NCI-H524 (cell line): ENCODE measurements at places on chromosomes 4 and X.

GRCh38 chr4:41550308-41550707 lies 12.4 kb downstream of the LIMCH1 start:
- no peak for DNase-seq

DNA sequence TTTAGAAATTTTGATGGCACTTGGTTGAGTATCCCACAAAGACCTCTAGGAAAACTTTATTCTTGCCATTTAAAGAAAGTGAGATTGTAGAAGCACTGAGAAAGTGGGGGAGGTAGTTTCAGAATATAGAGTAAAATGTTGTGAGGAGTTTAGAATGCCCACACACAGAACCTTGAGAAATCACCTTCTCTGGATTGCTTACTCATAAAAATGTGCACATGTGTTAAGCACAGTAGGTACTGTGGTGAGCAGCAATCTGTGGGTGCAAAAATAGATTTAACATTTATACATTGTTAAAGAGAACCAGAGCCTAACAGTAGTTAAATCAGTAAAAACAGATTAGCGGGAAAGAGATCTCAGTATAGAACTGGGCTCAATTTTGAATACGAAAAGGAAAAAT lies 201.2 kb upstream of the NWD2 start:
- no peak for DNase-seq

- no peak for DNase-seq
Observed at GRCh38 chr4:115275615-115276014, 162.2 kb upstream of the NDST4 start.

GRCh38 chr4:87053802-87054767 lies 119.3 kb downstream of the AFF1 start:
- peak; percentile 62 for DNase-seq

GRCh38 chrX:11899091-11899490 lies 141.1 kb downstream of the MSL3 start:
- DNase-seq: no peak

GRCh38 chrX:68695206-68695845 lies 47.9 kb downstream of the STARD8 start:
- DNase-seq: no peak

DNA sequence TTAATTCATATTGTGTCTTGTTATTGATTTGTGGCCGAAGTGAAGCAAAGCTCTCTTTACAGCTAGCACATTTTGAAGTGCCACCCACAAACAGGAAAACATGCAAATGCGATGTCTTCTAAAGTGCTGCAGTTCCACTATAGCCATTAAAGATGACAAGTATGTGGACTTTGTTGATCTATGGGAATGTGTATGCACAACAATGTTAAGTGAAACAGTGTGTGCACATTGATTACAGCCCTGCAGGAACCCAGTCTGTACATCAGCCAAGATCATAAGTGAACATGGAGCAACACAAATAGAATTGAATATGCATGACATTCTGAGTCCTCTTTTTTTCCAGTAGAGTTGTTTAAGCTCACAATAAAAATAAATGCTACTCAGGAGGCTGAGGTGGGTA lies 43.0 kb downstream of the TFDP3 start:
- no peak for DNase-seq

- no peak for DNase-seq
Observed at GRCh38 chrX:39888730-39889129, 209.0 kb downstream of the BCOR start.

- peak; percentile 10 for DNase-seq
Observed at GRCh38 chr4:147550626-147551246, 66.5 kb upstream of the TMEM184C start.

- DNase-seq: no peak
Observed at GRCh38 chrX:133151336-133151735, 54.4 kb upstream of the USP26 start.

DNA sequence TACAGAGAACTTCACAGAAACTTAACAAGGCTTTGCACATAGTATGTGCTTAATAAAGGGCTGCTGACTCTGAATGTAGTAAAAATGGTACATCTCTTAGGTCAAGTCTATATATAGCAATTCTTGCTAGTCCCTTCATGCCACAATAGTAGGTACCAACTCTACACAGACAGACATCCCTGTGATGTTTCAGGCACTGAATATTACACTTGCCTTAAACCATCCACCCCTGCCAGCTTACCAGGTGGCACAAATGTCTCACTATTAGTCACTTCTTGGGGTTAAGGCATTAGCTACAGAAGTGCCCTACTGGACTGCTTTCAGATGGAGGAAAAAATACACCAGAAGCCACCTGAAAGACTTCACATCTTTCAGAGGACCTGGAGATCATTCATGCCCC lies 86.3 kb upstream of the CITED1 start:
- DNase-seq: no peak

- peak; percentile 17 for DNase-seq
Observed at GRCh38 chr4:143384381-143384994, 47.8 kb downstream of the GAB1 start.

DNA sequence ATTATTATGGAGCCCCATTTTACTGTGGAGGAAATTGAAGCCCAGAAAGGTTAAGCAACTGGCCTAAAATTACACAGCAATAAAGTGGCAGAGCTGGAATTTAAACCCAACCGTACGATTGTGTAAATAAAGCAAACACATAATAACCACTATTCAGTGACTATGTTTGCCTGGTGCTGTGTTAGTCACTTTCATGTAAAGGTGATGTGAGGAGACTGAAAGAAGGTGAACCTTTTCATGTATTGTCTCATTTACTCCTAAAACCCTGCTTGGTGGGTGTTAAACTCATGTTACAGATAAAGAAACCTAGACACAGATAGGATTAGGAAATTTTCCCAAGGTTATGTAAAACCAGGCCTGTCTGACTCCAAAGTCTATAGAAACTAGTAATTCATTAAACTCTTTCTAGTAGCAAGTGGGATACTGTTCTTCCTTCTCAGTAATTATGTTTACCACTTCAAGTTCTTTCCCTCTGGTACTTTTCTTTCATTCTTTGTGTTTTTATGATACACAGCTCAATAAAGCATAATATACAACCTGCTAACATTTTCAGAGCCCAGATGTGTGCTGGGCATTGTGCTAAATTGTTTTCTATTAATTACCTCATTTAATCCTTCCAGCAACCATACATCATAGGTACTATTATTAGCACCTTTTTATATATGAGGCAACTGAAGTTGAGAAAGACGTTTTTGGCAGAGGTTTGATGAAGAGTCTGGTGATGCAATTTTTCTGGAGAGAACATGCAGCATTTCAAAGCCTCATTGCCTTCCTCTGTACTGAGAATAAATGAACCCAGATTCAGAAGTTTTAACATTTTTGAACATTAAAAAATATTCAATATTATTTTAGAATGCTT lies 202.7 kb downstream of the SPRY1 start:
- DNase-seq: no peak

DNA sequence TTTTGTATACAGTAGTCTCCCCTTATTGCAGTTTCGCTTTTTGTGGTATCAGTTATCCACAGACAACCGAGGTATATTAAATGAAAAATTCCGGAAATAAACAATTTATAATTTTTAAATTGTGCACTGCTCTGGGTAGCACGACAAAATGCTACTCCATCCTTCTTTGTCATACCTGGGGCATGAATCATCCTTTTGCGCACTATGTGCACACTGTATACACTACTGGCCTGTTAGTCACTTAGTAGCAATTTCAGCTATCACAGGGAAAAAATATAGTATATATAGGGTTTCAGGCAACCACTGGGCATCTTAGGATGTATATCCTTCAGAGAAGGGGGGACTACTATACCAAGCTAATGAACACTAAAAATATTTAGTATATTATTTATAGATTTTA lies 198.8 kb upstream of the FAT4 start:
- DNase-seq: no peak

- no peak for DNase-seq
Observed at GRCh38 chrX:148416931-148417330, 83.5 kb upstream of the AFF2 start.

DNA sequence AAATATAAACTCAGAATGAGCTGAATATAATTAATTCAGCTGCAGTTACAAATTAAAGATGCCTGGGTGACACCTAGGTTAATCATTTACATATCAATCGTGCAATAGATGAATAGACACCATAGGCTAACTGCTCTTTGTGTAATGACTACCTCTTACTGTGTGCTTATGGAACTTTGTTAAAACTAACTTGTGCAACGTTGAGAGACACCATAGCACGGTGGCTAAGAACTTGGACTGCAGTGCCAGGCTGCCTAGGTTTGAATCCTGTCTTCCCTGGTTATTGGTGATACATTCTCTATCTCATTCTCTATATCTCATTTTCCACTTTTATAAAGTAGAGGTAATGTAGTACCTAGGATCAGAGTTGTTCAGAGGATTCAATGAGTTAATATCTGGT lies 46.9 kb downstream of the SMAD1 start:
- no peak for DNase-seq

GRCh38 chr4:155582971-155583437 lies 83.6 kb upstream of the GUCY1A1 start:
- no peak for DNase-seq

DNA sequence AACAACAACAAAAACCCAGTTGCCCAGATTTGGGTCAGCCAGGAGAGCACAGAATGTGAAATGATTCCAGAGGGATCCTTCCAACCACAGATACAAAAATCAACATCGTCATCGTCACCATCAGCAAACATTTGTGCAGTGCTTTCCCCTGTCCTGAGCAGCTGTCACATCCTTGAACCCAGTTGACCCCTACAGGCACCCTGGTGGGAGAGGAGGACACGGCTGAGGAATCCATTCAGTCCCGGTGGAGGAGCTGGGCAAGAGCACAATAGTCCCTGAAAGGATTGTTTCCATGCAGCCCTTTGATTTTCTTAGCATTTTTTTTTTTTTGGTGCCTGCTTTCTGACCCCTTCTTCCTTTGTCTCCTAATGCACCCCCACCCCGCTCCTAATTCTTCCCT lies 37.1 kb upstream of the STX18 start:
- no peak for DNase-seq

DNA sequence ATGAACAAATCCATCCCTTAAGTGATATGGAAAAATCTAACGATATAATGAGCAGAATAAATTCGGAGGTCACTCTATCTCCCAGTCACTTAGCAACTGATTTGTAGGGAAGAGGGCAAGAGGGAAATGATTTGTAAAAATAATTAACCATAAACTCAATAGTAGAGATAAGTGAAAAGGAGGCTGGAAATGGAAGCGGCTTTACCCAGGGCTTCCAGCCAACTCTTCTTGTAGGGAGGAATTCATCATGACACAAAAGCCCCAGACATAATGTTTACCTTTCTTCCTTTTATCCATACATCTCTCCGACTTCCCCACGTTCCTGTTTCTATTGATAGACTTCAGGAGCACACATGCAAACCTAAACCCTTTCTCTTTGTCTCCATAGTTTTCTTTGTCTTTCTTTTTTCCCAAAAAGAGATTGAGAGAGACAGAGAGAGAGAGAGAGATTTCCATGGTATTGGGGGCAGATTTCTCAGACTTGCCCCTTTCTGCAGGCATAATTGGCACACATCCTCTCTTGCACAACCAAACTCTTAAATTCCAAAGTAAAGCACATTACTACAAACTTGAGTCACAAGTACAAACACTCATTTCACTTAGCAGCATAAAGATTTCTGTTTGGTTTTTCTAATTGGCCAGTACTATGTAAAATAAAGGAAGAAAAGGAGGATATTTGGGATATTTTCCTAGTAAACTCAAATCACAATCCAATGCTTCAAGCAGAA lies 140.9 kb downstream of the MAPK10 start:
- DNase-seq: no peak

- DNase-seq: no peak
Observed at GRCh38 chr4:100826808-100827548, 309.2 kb upstream of the EMCN start.
